Stimulated activated CD8-positive, alpha-beta memory T cell treated with anti-CD3 and anti-CD28 coated beads, Interleukin-2, amount 100 ng/mL, for 48 hours (primary cell): ENCODE measurements at places on chromosomes 2 and 18.

GRCh38 chr2:177529166-177529565, 136.6 kb downstream of the AGPS start:
- no peak for DNase-seq

GRCh38 chr2:42878581-42878980, 86.2 kb upstream of the HAAO start:
- DNase-seq, result no peak

- no peak for DNase-seq
These were observed 105.0 kb upstream of the ZFP36L2 start for GRCh38 chr2:43331422-43331821.

DNA sequence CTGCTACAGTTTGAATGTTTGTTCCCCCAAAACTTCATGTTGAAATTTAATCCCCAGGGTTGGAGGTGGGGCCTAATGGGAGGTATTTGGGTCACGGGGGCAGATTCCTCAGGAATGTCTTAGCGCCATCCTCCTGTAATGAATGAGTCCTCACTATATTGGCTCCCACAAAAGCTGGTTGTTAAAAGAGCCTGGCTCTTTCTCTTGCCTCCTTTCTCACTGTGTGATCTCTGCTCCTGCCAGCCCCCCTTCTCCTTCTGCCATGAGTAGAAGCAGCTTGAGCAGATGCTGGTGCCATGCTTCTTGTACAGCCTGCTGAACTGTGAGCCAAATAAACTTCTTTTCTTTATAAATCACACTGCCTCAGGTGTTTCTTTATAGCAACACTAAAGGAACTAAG, 721.0 kb upstream of the PKDCC start:
- no peak for DNase-seq

DNA sequence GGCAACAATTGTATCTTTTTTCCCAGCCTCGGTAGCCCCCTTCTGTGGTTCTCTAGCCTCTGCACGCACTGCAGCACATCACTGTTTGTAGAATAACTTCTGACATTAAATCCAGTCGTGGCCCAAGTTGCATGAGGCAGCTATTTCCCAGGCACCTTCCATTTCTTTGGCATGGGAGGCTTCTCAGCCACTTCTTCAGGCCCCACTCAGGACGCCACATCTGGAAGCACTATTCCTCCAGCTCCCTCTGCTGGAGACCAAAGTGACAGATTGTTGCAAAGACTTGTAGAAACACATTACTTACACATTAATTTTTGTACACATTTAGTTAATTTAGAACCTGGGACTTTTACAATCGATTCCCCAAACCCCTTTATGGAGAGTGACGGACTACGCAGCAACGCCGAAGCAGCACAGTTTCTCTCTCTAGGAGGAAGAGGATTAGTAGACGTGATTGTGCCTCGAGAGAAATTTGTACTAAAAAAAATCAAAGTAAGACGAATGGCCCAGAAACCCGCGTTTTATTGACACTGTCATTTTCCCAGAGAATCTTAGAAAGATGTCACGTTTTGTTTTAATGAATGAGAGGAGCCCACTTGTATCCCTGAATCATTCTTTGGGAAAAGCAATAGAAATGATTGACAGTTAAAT, 57.8 kb upstream of the RGPD5 start:
- no peak for DNase-seq

DNA sequence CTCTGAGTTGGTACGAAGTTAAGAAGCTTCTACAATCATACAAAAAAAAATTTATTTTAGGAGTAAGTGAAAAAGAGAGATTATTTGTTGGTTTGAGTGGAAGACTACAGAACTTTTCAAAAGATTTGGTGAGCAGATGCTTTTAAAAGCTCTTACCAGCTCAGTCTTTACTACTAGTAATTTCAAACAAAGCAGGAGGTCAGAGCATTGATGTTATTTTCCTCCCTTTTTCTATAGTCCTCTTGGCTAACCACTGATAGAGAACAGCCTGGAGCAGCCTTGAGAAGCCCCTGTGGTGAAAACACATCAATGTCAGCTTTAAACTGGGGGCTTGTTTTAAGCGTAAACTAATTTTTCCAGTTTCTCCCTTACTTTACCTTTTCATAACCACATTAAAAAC, 559.3 kb upstream of the CDH2 start:
- DNase-seq, result no peak

- DNase-seq, result no peak
These were observed 623.3 kb upstream of the LRRTM4 start for GRCh38 chr2:78145395-78145996.

DNA sequence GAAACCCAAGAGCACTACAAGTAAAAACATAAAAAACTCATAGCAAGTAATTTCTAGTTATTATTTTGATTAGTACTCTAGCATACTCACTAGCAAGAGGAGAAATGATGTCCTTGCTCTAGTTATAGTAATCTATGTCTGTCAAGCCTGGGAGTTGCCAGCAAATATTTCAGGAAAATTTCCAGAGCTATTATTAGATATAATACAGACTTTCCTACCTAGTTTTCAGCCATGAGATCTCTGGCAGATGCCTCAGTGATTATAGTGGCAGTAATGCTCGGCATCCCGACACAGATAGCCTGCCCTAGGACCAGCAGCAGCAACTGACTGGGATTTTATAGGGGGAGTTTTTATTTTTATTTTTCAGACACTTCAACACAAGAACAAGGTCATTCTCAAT, 224.4 kb downstream of the ZNF385B start:
- no peak for DNase-seq

GRCh38 chr2:198324071-198324470, 519.7 kb downstream of the PLCL1 start:
- no peak for DNase-seq

- no peak for DNase-seq
These were observed 89.8 kb upstream of the MBOAT2 start for GRCh38 chr2:9093324-9093723.

- no peak for DNase-seq
These were observed 91.7 kb upstream of the TGIF1 start for GRCh38 chr18:3358310-3358709.

DNA sequence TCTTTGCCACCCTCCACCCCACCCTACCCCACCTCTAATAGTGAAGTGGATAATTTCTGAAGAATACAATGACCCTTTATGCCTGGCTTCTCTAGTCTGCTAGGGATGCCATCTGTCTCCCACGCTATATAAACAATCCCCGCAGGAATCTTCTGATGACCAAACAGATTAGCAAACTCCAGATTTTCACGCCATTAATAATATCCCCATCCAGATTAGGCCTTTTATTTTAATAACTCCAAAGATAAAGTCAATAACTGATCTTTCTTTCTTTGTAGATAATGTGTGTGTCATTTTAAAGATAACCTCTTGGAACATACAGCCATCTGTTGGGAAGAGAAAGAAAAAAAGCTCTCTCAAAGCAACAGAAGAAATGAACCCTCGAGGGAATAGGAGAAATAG, 47.9 kb upstream of the CCDC150 start:
- no peak for DNase-seq

GRCh38 chr2:108428286-108429009, 20.6 kb upstream of the GCC2 start:
- no peak for DNase-seq

DNA sequence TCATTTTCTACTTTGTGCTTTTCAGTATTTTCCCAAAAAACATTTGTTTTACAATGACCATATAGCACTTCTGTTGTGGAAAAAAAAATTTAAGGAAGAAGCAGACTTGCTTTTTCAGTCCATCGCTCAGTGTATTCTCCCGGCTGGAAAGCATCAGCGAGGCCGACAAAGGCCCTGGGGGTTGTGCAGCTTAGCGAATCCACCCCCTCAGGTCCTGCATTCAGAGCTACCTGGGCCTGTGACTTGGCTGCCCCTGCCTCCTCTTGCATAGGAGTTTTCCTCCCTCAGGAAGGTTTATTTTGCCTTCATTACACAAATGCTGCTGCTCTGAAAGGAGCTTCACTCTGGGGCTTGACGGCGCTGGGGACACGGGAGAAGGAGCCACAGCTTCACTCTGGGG, 244.4 kb upstream of the MGAT5 start:
- no peak for DNase-seq

DNA sequence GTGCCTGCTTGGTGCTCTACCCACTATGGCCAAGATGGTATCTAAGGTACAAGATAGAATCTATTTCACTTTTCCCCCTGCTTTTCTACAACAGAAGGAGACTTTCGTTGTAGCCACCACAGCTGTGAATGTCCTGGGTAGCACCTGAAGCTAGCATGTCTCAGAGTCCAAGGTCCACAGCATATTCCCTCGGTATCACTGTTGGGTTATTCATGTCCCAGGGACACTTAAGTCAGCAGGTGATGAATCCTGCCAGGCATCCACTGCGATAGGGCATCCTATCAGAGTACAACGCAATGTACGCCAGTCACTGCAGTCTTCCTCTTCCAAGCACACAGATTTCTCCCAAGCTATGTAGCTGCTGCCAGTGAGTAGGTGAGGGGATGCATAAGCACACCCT, 129.1 kb upstream of the LINC00305 start:
- DNase-seq, result no peak

DNA sequence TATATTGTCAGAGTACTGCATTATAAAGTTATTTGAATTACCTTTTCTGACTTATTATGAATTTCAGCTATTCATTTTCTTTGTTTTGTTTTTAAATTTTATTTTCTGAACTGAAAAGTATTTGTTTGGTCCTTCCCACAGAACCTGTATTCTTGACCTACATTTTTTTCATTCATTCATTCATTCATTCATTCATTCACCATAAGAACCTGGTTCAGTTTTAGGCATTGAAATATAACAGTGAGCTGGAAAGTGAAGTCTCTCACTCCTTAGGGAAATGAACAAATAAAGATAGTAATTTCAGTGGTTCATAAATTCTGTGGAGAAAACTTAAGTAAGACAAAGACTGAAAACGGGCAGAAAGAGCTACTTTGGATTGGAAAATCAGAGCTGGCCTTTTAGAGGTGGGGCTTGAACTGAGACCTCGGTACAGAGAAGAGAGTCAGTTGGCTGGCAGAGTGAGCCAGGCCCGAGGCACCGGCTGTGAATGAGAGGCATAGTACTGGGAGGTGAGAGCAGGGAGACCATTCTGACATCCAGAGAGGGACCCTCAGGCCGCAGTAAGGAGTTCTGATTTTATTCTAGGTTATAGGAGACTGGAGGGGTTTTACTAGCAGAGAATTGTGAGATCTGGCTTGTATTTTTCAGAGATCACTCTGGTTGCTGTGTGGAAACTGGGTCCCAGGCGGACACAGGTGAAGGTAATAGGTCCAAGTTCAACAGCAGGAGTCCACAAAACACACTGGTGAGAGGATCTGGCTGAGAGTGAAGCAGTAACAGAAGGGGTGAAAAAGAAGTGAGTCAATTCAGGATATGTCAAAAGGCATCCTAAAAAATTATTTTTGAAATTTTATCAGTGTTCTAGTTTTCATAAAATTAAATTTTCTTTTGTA, 75.8 kb upstream of the FN1 start:
- no peak for DNase-seq

DNA sequence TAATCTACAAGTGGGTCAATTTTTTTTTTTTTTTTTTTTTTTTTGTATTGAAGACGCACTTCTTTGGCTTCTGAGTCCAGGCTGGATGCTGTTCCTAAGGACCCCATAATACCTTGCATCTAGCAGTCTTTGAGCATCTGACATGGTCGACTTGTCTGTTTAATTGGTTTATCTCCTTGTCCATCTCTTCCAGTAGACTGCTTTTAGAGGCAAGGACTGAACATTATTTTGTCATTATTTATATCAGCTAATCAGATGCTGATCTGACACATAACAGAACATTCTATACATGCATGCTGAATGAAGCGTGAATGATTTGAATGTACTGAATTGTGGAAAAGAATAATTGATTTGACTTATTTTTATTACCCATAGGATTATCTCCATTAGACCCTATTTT, 118.7 kb downstream of the CDH7 start:
- no peak for DNase-seq

- DNase-seq, result no peak
These were observed 1.4 kb downstream of the PARD6G start for GRCh38 chr18:80245781-80246444.

- no peak for DNase-seq
These were observed 33.6 kb upstream of the GLI2 start for GRCh38 chr2:120702061-120702460.

- no peak for DNase-seq
These were observed 114.0 kb downstream of the HIBCH start for GRCh38 chr2:190205657-190206056.

- no peak for DNase-seq
These were observed 17.6 kb downstream of the PTPRM start for GRCh38 chr18:7584646-7585275.

DNA sequence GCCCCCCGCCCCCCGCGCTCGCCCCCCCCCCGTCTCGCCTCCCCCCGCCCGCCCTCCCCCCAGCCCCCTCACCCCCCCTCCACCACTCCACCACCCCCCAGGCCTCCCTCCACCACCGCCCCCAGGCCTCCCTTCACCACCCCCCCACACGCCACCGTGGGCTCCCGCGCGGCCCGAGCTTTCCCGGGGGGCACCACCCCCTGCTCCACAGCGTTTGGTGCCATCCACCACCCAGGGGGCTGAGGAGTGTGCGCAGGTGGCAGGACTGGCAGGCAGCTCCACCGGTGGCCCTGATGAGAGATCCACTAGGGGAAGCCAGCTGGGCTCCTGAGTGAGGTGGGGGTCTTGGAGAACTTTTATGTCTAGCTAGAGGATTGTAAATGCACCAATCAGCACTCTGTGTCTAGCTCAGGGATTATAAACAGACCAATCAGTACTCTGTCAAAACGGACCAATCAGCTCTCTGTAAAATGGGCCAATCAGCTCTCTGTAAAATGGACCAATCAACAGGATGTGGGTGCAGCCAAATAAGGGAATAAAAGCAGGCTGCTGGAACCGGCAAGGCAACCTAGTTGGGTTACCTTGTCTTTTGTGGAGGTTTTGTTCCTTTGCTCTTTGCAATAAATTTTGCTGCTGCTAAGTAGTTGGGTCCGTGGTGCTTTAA, 43.0 kb upstream of the ITSN2 start:
- DNase-seq, result no peak

DNA sequence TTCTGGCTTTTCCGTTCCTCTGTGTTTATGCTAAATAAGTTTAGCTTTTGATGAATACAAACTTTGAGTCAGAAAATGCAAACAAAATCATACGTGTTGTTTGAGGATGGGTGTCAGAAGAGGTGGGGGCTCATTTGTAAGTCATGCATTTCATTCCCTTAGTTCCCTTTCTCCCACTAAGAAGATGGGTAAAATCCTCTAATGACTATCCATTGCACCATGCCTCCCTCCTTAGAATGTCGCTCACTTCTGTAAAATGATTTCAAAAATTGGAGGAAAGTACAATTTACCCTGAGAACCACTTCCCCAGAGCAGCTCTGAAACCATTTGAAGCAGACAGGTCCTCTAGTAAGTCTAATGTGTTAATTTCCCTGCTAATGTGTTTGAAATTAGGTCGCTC, 629.6 kb upstream of the VRK2 start:
- no peak for DNase-seq

GRCh38 chr2:55451699-55452098, 32.0 kb upstream of the CCDC88A start:
- DNase-seq, result no peak

DNA sequence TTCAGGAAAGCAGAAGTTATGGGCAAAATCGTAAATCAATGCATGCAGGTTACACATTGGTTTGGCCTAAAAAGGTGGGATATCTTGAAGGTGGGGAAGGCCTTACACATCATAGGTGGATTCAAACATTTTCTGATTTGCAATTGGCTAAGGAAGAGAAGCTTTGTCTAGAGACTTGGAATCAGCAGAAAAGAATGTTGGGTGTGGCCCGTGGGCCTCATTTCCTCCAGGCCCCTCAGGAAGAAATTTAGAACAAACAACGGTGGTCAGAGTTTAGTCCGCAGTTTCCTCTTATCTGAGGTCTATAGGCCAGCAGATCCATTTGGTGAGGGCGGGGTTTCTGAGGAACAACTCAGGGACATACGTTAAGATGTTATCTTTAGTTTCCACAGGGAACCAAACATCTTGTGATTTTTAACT, 50.9 kb upstream of the AFF3 start:
- no peak for DNase-seq

GRCh38 chr2:62382757-62383156, 123.2 kb downstream of the TMEM17 start:
- DNase-seq, result no peak
